ENCODE measurements at places on chromosomes 7 and 10.

DNA sequence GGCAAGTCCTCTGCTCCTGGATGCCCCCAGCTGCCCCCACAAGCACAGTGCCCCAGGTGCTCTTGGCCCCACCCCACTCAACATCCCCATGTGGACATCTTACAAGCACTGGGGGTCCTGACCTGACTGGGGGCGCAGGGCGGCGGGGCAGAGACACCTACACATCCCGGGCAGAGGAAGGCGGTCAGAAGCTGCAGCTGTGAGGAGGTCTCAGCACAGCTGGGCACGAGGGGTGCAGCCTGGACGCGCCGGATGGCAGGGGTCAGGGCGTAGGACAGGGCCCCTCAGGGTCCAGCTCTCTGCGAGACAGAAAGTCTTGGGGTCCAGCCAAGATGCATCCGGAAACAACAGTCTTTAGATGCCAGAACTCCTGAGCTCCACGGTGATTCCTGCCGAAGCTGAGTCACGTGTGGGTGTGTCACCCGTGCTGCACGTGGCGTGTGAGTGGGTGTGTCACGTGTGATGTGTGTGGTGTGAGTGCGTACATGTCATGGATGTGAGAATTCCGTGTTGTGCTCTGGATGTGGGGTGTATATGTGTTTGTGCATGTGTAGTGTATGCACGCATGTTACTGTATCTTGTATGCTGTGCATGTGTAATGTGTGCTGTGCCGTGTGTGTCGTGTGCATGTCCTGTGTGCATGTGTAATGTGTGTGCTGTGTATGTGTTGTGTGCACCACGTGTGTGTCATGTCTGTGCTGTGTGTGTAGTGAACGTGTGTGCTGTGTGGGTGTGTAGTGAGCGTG is 5.1 kb downstream of the VENTX start:
- DNase-seq = no peak

GRCh38 chr7:123750389-123751230 is 1.8 kb upstream of the WASL start:
- no peak for DNase-seq

DNA sequence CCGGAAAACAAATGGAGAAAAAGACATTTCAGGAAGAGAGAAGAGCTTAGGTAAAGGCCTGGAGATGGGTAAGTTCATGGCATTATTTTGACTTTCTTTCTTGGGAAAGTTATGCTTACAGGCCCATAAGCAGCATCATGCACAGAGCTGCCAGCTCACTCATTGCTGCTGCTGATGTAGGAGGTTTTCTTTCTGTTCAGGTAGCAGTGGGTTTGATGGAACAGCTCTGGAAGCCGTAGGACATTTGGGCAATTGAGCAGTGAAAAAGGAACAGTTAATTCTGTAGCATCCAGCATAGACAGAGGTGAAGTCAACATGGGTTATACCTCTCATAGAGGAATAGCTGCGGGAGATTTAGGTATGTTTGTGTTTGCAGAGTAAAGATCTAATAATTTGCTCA is 3.3 kb downstream of the CHN2 start:
- DNase-seq = no peak

GRCh38 chr10:69180525-69181204 is 631 bp downstream of the SUPV3L1 start:
- peak; percentile 8 for DNase-seq

DNA sequence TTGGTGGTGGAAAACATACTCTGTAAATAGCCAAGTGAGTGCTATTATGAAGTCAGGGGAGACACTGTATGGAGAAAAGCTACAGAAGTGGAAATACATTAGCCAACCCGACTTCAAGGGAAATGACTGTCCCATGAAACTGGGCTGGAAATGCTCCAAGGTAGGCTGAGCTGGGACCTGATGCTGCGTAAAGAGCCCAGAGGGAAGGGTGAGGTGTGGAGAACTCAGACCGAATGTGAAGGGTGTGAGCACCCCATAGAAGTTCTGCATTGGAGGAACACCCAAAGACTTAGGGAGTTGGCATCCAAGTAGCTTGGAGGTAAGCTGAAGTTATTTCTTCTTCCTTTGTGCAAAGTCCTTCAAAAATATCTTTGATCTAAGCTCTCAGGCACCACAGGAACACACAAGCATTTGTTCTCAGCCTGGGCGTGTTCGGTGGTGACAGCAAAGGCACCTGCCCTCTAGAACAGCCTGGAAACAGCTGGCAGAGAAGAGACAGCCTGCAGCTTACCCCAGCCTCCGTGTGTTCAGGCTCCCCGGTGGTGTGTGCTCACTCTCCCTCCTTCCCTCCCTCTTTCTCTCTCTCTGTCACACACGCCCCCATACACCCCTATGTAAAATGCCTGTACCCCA is 19.1 kb upstream of the GJD4 start:
- no peak for DNase-seq

DNA sequence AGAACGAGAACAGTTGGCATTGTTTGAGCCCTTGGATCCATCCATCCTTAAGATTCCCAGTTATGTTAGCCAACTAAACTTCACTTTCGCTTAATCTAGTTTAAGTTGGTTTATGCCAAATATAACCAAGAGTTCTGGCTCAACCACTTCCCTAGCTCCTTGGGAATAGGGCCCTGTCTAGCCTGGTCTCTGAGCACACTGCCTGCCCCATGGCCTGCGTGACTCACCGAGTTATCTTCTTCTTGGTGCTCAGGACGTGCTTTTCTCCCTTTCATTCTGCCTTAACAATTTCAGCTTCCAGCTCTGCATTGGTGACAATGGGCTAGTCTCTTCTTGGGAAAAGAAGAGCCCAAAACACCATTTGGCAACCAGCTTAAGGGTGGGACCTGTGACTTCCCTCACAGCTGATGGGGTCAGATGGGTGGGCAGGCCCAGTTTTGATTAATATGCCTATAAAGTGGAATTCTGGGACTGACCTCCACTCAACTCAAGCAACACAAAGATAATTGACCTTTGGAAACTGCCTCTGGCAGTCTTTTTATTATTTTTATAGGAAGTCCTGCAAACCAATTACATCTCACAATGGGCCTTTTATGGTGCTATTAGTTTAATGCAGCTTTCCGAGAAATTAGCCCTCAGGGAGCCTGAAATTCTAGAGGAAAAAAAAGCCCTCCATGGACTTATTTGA is 126.4 kb downstream of the CFAP58 start:
- DNase-seq = no peak

GRCh38 chr10:95236068-95236903 is 42.2 kb downstream of the ACSM6 start:
- DNase-seq = no peak

- no peak for DNase-seq
Observed at GRCh38 chr10:73653701-73654100, 2.1 kb downstream of the SYNPO2L start.

- DNase-seq = no peak
Observed at GRCh38 chr7:139060695-139061237, 24.9 kb upstream of the ZC3HAV1L start.

DNA sequence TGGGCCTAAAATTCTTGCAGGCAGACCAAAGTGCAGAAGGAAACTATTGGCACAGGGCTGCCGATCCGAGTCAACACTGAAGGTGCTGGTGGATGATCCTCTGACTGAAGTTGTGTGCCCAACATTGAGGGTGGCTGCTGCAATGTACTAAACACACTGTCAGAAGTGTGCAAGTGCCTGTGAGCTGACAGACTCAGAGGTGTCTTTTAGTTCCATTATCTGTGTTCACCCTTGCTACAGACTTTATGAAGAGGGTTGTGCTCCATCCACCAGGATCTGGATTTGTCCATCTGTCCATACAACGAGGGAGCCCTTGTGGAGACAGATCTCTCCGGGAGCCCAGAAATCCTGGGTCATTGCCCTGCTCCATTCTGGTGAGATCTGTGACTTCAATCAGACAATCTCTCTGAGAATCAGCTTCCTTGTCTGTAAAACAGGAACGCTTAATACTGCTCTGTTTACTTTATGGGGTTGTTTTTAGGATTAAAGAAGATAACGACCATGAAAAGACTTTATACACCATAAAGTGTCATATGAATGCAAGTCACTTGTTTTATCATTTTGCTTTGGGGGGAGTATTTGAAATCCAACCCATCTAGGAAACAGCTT is 9.5 kb upstream of the TRPV6 start:
- DNase-seq = no peak

DNA sequence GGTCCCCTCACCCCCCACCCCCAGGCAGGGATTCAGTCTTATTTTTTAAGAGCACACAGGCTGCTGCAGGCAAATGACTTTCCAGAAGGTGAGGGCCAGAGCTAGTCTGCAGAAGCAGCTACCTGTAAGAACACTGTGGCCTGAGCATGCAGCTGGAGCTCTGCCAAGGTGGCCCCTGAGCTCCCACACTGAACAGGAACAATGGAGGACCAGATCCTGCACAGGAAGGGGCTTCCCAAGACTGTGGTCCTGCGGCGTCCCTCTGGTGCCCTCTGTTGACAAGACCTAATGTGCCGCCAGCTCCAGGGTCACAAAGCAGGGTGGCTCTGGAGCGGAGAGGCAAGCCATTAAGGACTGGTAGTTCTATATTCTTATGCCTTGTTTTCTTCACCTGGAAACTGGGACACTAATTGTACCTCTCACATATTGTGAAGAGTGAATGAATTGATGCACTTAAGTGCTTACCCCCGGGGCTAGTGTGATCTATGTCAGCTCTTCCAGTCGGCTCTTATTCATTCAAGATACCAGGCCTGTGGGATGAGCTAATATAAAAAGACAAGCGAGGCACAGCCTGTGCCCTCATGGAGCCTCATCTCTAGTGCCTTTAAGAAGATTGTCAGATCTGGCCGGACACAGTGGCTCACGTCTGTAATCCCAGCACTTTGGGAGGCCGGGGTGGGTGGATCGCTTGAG is 8.0 kb upstream of the BEND7 start:
- peak; percentile 9 for DNase-seq

- no peak for DNase-seq
Observed at GRCh38 chr7:103387242-103387641, 39.8 kb downstream of the PSMC2 start.

All from stimulated activated CD4-positive, alpha-beta T cell treated with anti-CD3 and anti-CD28 coated beads, Interleukin-12 subunit alpha, Interleukin-12 subunit beta, amount 100 ng/mL, for 48 hours (primary cell).